ENCODE measurements at places on chromosomes 4 and X.

DNA sequence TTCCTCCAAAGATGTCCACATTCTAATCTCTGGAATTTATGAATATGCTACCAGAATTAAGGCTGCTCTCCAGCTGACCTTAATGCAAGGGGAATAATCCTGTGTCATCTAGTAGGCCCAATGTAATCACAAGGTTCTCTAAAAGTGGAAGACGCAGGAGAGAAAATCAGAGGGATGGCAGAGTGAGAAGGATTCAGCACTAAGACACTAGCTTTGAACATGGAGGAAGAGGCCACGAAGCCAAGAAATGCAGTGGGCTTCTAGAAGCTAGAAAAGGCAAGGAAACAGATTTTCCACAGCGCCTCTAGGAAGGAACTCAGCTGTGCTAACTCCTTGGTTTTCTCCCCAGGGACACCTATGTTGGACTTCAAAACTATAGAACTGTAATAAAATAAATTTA is 240.7 kb upstream of the TRAM1L1 start:
- no peak for DNase-seq

DNA sequence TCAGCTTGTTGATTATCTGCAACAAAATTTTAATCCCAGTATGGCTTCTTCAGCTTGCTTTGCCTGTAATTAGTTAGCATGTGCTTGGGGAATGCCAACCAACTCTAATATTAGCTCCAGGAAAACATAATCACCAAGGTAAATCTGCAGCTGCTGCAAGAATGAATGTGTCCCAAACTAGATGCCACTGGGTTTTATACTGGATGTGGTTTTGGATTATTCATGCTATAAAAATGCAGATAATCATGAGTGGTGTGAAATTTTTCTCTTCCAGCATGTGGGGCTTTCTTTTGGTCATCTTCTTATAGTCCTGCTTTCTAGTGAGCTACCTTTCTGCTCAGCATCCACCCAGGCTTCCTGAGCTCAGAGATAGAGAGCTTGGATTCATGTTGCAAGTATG is 295.9 kb upstream of the CASK start:
- no peak for DNase-seq

DNA sequence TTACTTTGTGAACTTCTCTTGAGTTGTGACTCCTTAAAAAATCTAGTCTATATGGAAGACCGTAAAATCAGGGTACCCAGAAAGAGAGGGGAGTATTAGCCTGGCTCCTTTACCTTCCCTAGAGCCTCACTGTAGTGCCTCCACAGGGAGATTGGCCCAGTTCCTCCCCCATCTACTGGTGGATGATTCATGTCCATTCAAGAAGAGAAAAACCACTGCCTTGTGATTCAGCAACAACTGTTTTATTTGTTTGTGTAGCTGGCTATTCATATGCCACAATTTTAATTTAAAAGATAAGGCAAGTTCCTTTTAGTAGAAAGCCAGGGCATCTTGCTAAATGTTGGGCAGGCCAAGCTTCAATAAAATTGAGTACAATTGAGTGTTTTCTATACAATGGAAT is 221.8 kb upstream of the KCNIP4 start:
- no peak for DNase-seq

GRCh38 chrX:131330735-131331134 is 41.6 kb upstream of the IGSF1 start:
- no peak for DNase-seq

DNA sequence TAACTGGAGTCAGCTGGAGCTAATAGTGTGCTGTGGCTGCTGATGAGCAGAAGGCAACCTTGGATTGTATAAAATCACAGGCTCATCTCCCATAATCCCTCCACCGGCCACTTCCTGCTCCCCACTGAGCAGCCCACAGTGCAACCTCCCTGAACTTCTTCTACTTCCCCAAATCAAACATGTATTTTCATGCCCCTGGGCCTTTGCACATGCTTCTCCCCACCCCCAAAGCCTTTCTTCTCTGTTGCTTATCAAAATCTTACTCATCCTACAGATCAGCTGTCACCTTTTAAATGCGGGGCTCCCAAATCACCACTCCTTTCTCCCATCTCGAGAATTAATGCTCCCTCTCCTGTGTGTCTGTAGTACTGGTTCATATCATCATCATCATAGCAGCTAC is 35.8 kb downstream of the RHOH start:
- peak; percentile 5 for DNase-seq

DNA sequence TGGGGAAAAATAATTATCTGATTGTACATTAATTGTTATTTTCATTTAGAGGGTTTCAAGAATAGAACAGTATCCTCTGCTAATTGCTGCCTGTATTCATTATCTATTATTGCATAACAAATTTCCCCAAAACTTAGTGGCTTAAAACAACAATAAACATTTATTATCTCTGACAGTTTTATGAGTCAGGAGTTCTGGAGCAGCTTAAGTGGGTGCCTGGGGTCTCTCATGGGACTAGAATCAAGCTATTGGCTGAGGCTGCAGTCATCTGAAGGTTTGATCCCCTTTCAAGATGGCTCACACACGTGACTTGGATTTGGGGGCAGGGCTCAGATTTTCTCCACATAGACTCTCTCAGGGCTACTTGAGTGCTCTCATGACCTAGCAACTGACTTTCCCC is 98.1 kb upstream of the JADE1 start:
- no peak for DNase-seq

- DNase-seq, result no peak
These were observed 10.2 kb downstream of the PDGFC start for GRCh38 chr4:156961196-156962057.

- DNase-seq, result no peak
These were observed 6.1 kb downstream of the APLN start for GRCh38 chrX:129648514-129649267.

DNA sequence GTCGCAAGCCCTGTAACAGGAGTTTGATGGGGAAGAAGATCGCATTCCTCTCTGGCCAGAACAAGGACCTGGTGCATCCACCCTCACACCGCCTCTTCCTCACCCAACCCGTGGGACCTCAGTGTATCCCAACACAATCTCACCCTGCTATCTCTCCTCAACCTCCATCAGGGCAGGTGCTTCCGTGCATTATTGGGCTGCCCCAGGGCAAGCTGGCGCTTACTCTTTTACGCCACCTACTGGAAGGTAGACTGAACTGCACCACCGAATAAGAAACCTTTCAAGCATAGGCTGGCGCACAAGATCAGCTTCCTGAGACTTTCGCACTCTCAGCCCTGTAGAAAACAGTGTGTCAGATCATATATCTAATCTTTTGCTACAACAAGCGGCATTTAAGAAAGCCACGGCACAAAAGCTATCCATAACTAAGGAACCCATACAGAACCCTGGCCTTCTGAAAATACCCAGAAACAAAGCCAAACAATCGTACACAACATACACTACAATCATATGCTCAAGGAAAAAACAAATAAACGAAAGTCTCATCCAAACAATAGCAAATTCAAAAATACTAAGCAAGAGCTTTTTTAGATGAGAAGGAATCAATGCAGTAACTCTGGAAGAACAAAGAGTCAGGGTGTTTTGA is 209.3 kb downstream of the UGT8 start:
- DNase-seq, result no peak

DNA sequence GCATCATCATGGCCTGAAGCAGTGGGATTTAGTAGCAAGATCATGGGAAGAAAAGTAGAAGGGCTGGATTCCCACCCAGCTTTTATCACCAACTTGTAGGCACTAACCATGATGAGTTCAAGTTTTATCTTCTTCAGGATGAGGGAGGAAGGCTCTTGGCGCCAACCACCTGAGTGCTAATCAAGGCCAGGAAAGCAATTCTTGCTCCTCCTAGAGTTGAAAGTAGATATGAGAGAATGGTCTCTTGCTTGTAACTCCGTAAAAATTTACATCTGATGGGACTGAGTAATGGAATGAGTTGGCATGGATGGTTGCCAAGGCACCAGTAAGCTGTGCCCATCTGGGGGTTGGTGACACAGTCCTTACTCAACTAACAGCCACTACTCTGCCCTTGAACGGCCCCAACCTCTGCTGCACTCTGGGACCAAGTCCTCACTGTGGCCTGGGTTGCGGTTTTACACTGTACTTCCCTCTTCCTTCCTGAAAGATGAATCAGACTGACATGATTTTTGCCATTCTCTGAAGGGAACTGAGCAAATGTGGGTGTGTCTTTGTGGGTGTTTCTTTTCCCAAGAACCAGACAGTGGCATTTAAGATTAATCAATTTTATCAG is 39.4 kb upstream of the NDP start:
- no peak for DNase-seq

- DNase-seq, result no peak
These were observed 78.1 kb upstream of the ADGRA3 start for GRCh38 chr4:22593933-22594332.

GRCh38 chr4:88320780-88321373 is 36.5 kb upstream of the PPM1K start:
- no peak for DNase-seq

DNA sequence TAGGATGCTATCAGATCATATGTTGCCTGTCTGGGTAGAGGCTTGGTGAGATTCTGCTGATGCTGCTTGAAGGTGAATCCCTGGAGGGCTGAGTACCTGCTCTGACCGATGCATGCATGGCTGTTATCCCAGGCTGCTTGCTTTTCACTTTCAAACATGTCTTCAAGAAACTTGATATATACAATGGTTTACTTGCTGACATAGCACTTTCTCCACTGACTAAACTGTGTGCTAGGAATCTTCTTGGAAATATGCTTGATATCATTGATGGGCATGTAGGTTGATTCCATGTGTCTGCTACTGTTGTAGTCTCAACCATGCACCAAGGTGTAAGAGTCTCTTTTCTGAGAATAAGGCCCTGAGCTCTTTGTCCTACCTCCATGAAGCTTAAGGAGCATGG is 79.6 kb upstream of the WDR1 start:
- DNase-seq, result no peak

DNA sequence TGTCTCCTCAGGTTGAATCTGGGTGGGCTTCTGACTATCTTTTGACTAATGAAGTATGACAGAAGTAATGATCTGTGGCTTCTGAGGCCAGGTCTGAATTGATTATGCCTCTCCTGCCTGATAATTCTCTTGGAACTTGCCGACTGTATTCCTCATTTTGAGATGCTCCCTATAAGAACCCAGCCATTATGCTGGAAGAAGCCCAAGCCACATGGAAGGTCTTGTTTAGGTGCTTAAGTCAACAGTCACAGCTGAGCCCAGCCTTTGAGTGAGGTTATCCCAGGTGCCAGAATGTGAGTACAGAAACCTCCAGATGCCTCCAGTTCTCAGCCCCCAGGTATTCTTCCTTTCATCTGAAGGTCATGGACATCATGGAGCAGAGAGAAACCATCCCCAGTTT is 456.6 kb downstream of the IL15 start:
- no peak for DNase-seq

DNA sequence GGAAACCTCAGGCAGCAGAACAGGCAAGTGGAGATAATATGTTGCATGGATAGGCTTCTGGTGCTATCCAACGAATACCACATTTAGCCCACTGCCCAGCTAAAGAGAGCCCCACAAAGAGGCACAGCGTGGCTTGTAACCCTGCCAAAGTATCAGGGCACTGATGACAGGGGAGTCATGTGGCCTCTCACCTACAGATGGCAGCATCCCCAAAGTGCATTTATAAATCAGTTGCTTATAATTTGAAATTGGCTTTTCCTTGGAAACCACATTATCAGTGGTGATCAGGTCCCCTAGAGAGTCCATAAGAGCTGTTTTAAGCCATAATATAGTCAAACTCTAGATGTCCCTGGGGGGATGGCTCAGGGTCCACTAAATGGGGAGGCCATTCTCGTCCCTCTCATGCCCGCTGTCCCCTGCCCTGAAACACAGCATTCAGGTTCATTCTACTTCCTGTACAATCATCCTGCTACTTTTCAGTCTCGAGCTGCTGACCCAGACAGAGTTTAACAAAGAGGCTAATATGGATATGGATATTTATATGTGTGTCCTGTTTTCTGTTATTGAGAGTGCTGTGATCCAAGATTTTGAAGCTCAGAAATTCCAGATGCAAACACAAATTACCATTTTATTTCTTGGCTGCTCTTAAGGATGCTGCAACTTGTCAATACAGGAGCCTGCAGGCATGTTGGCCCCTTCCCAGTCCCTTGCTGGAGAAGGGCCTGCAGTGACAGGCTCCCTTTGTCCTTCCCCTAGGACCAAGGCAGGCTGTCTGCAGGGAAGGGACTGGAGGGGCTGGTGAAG is 28.5 kb downstream of the SRPX start:
- no peak for DNase-seq

GRCh38 chr4:37383579-37384229 is 139.2 kb downstream of the NWD2 start:
- DNase-seq, result no peak

- no peak for DNase-seq
These were observed 56.3 kb downstream of the WNK3 start for GRCh38 chrX:54301516-54301915.

DNA sequence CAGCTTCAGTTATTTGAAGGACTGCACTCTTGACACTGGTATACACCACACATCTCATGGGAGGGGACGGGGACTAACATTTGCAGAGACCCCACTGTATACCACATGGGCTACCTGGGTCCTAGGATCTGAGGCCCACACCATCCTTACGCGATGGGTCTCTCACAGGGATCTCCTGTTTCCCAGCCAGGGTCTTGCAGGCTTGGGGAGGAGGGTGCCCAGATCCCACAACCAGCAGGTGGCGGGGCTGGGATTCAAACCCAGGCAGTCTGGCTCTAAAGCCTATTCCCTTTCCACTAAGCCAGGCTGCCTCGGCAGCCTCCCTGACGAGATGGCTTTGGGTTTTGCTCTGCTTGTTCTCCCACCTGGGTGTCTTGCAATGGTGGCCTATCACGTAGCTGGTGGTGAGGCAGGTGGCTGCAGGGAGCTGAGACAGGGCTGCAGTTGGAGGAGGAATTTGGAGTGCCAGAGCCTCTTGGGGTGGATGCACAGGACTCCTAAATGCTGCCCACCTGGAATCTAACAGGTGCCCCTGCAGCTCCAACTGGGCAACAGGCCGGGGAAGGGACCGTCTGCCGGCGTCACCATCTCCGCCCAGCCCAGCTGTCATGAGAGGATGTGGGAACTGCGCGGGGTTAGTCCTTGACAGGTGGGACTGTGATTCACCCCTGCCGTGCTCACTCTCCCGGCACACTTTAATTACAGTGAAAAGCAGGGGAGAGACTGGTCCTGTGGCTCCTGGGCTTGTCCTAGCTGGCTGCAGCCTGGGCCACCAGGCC is 110.7 kb downstream of the PSAPL1 start:
- DNase-seq, result no peak

DNA sequence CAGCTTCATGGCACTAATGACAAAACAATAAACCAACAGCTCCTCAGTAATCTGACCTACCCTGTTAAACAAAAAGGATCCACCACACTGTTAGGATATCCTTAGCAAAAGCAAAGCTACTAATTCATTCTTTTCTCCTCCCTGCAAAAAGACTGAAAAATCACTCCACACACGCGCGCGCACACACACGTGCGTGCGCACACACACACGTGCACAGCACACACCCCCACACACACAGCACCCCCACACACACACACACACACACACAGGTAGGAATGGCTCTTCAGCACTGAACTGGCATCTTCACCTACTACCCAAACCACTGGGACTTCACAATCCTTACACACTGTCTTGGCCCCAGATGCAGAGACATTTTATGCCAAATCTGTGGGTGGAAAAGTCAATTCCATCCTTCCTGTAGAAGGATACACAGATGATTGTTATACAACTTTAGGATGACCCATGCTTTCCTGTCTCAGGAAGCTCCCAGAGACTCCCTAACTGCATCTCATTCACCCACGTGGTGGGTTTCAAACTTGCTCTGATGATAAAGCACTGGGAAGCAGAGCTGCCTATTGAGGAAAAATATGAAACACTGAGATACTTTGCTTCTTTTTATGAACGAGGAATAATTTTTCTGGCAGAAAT is 102.5 kb downstream of the TSPAN5 start:
- no peak for DNase-seq

Data from osteocyte (in vitro differentiated cells).